Right cardiac atrium (tissue), 5 donors: ENCODE measurements at places on chromosomes 11 and 22. TPM values are rescaled to one million over a fixed set of nuclear protein-coding genes. Genes with fewer than 3 reads are reported as not detected.

CLDN5 gene
- polyA plus RNA-seq = 23.9 TPM

RAG1 gene
- 0.72 TPM for polyA plus RNA-seq

PGA4 gene
- polyA plus RNA-seq = 4.1 TPM

CYB5R3 gene
- 322 TPM for polyA plus RNA-seq

CATSPERZ gene
- 0.14 TPM for polyA plus RNA-seq

C1QTNF4 gene
- polyA plus RNA-seq = 0.68 TPM
